ENCODE measurements at places on chromosomes 1 and 21. TPM values are rescaled to one million over a fixed set of nuclear protein-coding genes. Genes with fewer than 3 reads are reported as not detected.

The TSPAN2 gene
- total RNA-seq = 13.0 TPM

DNA sequence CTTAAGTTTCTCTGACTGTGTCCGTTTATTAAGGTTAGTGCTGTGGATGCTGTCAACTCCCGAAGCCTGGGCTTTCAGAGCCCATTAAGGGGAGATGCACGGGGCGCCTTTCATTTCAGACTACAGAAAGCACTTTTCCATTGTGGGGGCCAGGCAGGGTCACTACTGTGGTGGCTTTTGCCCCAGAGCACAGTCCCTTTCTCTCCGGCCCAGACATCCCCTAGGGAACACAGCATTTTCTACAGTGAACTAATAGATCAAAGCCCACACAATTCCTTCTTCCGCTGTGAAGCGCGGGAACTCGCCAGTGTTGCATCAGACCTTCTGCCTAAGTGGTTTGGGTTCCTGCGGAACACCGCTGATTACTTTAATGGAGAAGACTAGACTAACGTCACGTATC lies 26.8 kb upstream of the MAP1LC3C start:
- no peak for DNase-seq

- DNase-seq = no peak
Measured at GRCh38 chr1:72286401-72286800, 4.1 kb upstream of the NEGR1 start.

DNA sequence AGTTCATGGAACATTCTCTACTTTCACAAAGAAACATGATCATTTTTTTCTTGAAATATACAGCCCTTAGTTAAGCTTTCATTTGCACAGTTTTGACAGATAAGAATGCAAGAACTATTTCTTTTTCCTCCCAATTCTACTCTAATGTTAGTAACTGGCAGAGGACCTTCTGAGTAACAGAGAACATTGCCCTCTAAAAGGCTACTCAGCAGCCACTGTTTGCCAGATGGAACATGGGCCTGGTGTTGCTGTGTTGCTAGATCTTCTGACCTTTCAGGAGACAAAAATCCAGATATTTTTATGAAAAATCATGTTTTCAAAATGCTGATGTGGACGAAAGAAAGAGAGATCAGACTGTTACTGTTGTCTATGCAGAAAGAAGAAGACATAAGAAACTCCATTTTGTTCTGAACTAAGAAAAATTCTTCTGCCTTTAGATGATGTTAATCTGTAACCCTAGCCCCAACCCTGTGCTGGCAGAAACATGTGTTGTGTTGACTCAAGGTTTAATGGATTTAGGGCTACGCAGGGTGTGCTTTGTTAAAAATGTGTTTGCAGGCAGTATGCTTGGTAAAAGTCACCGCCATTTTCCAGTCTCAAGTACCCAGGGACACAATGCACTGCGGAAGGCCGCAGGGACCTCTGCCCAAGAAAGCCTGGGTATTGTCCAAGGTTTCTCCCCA lies 2.9 kb upstream of the PRDX6 start:
- no peak for DNase-seq

DNA sequence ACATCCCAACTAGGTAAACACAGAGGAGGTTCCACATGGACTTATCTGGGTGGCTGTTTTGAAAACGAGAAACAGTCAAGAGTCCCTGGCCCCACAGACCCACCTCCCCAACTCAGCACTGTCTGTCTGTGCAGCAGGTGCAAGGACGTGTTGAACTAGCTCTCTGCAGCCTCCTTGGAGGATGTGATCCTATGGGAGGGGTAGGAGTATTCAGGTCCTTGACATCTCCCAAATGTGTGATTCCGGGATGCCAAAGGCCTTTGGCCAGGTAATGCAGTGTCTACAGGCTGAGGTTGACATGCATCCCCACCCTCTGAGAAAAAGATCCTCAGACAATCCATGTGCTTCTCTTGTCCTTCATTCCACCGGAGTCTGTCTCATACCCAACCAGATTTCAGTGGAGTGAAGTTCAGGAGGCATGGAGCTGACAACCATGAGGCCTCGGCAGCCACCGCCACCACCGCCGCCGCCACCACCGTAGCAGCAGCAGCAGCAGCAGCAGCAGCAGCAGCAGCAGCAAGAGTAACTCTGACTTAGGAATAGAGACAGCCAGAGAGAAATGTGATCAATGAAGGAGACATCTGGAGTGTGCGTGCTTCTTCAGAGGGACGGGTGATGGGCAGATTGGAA lies 151.6 kb upstream of the CAMK1G start:
- no peak for DNase-seq

- no peak for DNase-seq
Measured at GRCh38 chr1:12715896-12716437, at the start of gene AADACL3. AADACL3 (plus strand) TSS chr1:12716110; CDS start chr1:12716177, 67 bp downstream.

- no peak for DNase-seq
Measured at GRCh38 chr1:203645996-203646395, 19.4 kb downstream of the ATP2B4 start.

GRCh38 chr1:181095763-181096184 lies 7.3 kb downstream of the IER5 start:
- no peak for DNase-seq

The ZNF648 gene
- 0.23 TPM for total RNA-seq

The CD53 gene
- total RNA-seq = 0.56 TPM

The SPATA1 gene
- 1.1 TPM for total RNA-seq

DNA sequence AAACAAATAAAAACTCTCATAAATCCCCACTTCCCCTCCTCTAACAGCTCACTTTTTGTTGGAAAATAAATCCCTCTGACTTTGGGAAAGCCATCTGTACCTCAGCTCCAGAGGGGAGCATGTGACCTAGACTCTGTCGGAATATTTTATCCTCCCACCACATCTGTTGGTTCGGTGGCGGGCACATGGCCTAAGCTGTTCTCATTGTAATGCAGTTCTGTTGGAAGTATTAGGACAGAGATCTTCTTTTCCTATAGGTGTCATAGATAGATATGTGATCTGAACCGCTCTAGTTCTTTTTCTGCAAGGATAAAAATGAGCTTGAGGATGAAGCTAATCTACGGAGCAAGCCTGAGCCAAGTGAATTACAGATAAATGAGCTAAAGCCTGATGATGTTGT lies 50.5 kb upstream of the EPS8L3 start:
- no peak for DNase-seq

The LINGO4 gene
- total RNA-seq = not detected

DNA sequence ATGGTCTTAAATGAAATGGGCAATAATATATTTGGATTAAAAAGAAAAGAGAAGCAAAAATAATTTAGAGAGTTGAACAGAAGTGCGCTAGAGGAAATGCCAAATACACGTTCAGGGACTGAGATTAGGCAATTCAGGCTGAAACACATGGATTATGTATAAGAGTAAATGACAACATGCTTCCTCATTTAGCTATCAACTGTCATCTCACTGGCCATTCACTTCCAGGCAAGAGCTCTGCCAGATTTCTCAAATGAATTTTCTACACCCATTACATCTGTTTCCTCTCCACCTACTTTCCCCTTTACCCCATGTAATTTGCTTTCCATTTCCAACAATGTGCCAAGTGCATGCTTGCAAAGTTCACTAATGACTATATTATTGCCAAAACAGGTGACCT lies 582.4 kb downstream of the LTN1 start:
- DNase-seq = no peak

The FBLIM1 gene
- 66.6 TPM for total RNA-seq

The CD247 gene
- 2.2 TPM for total RNA-seq

- DNase-seq = no peak
Measured at GRCh38 chr1:90996742-90997413, 25.0 kb downstream of the ZNF644 start.

- no peak for DNase-seq
Measured at GRCh38 chr1:160542303-160542945, 19.4 kb upstream of the SLAMF6 start.

GRCh38 chr1:163924041-163924440 lies 602.3 kb downstream of the NUF2 start:
- no peak for DNase-seq

DNA sequence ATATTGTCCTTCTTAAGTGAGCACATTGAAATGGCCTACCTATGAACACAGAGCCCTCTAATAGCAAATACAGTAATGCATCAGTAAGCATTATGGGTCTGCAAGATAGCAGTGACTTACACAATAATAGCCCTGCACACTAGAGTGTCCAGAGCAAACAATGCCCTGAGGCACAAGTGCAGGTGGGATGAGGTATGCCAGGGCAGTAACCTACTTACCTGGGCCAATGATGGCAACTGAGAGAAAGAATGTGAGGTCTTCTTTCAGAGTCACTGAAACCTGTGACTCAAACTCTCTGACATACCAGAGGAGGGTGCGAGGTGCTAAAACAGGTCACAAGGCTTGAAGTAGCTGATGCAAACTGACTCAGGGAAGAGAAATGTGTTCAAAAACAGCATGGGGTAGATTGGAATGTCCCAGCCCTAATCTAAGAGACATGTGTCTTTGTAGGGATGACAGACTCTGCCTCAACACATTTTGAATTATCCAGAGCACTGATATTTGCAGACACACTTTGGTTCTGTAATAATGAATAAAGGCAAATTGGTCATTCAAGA lies 168.5 kb upstream of the RUNX1 start:
- no peak for DNase-seq

GRCh38 chr1:230262867-230263567 lies 163.1 kb downstream of the PGBD5 start:
- no peak for DNase-seq

The ADGRL4 gene
- 0.48 TPM for total RNA-seq

DNA sequence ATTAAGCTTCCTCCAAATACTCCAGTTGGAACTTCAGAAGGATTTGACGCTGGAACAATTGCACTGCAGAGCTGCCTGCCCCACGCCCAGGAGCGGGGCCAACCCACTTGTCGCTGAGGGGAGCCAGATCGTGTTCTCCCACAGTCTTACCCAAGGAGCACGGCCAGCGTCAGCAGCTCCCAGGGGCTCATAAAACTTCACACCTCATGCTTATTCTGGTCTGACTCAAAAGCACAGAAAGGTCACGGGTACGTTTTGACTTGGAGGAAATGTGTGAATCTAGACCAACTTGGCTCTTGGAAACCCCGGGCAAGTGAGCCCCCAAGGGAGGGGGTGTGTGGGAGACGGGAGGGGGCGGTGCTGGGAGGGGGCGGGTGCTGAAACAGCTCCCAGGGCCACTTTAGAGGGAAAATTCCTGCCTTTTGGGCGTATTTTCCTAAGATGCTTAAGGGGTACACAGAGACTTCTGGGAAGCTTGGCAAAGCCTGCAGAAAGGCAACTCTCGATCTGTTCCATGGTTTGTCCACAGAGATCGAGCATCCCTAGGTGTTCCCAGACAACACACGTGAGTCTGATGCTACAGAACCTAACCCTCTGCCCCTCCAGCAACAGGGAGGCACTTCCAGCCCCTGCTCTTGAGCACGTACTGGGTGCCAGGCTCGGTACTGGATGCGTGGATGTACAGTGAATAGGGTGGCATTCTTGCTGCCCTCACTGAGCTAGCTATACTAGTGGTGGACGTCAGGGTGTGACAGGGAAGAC lies 98.9 kb downstream of the DHRS3 start:
- DNase-seq = no peak

GRCh38 chr1:59105548-59106507 lies 191.1 kb upstream of the FGGY start:
- no peak for DNase-seq

- DNase-seq = no peak
Measured at GRCh38 chr1:93347334-93347899, 1.7 kb downstream of the DR1 start.

GRCh38 chr1:214319938-214320337 lies 39.0 kb downstream of the SMYD2 start:
- no peak for DNase-seq

DNA sequence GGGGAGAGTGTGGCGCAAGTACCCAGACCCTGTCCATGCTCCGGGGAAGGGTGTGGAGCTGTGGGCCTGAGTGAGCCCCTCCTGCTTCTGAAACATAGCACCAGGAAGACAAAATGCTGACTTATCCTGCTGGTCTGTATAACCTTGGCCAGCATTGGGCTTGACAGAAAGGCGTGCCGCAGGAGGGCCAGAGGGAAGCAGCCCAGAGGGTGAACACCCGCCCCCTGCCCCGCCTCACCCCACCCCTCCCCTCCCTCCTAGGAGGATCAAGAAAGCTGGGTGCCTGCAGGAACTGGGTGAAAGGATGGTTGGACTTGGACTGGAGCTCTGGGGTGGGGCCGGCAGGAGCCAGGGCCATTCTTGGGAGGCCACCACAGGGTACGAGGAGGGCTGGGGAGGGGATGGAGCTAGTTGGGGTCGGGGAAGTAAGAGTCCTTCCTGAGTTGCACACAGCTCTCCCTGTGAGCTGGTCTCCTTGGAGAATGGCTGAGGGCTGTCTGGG lies 27.1 kb downstream of the PTPRF start:
- no peak for DNase-seq

DNA sequence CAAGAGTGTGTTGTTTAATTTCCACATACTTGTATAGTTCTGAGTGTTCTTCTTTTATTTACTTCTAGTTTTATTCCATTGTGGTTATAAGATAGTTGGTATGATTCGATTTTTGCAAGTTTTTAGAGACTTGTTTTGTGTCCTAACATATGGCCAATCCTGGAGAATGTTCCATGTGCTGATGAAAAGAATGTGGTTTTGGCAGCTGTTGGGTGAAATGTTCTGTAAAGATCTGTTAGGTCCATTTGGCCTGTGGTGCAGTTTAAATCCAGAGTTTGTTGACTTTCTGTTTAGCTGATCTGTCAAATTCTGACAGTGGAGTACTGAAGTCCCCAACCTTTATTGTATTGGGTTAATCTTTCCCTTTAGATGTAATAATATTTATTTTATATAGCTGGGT lies 19.5 kb upstream of the TIPRL start:
- DNase-seq = no peak

The CYP4B1 gene
- not detected for total RNA-seq

- DNase-seq = no peak
Measured at GRCh38 chr1:227661495-227661894, 73.6 kb downstream of the JMJD4 start.

The NLRP3 gene
- 0.23 TPM for total RNA-seq

GRCh38 chr21:28136656-28137255 lies 855.9 kb downstream of the LTN1 start:
- DNase-seq = no peak

The CRB1 gene
- total RNA-seq = 0.19 TPM

GRCh38 chr21:28636752-28637691 lies 355.7 kb downstream of the LTN1 start:
- DNase-seq = no peak

The SV2A gene
- 52.9 TPM for total RNA-seq

- DNase-seq = no peak
Measured at GRCh38 chr21:14452031-14452726, 69.2 kb upstream of the HSPA13 start.

- DNase-seq = no peak
Measured at GRCh38 chr1:170461762-170462384, 70.1 kb upstream of the GORAB start.

The DDAH1 gene
- total RNA-seq = 52.1 TPM

- DNase-seq = no peak
Measured at GRCh38 chr1:29393451-29393826, 157.1 kb downstream of the PTPRU start.

Data from H1 (cell line).